ENCODE measurements at places on chromosomes 7 and 10.
A peak's percentile ranks its signal among the peaks of the same experiment; 100 is the strongest.

DNA sequence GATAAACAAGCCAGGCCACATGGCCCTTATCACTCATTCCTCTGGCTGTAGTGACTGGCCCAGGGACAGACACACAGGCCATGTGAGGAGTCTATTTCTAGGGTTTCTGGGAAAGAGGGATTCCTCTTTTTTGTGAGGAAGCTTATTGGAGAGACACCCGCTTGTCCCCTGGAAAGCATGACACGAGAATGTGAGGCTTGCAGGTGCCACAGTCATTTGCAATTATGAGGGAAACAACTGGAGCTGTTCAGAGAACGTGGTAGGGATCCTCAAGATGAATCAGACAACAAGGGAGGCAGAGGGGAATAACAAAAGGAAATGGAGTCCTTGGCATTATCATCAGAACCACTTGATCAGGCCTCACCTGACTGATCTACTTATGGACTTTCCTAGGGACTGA is 64.5 kb downstream of the ADCYAP1R1 start:
- no peak for DNase-seq

- no peak for DNase-seq
Observed at GRCh38 chr10:32995751-32996150, 37.7 kb upstream of the ITGB1 start.

GRCh38 chr10:58839771-58840170 is 327.1 kb downstream of the BICC1 start:
- no peak for DNase-seq

GRCh38 chr10:86833969-86834368 is 77.5 kb downstream of the BMPR1A start:
- no peak for DNase-seq

DNA sequence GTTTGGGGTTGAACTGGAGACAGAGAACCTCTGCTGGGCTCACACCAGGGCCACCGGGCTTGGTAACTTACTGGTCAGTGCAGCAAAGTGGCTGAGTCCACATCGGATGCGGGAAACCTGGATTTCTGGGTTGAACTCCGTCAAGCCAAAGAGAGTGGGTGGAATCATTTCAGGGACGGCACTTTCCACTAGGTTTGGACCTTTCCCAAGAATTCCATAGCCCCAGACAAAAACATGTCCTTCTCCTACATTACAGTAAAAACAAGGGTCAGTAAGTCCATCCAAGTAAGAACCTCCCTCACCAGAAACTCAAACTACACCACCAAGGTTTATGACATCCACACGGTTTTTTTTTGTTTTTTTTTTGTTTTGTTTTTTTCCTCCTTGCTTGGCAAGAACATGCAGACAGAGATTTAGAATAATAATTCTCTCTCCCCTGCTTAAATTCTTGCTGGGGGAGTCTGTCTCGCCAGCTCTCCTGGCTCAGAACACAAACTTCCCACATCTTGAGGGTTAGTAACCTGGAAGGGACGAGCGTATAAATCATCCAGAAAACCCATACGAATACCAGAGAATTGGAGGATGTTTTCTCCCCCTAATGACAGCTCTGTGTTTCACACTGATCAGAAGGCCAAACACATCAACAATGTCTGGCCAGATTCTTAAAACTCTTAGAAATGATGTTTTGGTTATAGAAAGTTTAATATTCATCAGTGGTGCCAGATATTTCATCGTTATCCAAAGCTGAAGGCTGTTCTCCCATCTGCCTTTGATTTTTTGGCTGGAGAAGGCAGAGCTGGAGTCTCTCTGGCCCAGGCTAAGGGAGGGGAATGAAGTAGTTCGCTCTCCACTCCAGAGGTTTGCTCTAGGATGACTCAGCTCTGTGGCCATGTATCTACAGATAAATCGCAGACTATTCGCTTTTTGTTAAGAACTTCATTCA is 17.5 kb downstream of the RCC1L start:
- no peak for DNase-seq

- DNase-seq = no peak
Observed at GRCh38 chr7:151871189-151871735, 5.7 kb downstream of the PRKAG2 start.

- DNase-seq = no peak
Observed at GRCh38 chr10:110813743-110814472, 57.8 kb upstream of the PDCD4 start.

DNA sequence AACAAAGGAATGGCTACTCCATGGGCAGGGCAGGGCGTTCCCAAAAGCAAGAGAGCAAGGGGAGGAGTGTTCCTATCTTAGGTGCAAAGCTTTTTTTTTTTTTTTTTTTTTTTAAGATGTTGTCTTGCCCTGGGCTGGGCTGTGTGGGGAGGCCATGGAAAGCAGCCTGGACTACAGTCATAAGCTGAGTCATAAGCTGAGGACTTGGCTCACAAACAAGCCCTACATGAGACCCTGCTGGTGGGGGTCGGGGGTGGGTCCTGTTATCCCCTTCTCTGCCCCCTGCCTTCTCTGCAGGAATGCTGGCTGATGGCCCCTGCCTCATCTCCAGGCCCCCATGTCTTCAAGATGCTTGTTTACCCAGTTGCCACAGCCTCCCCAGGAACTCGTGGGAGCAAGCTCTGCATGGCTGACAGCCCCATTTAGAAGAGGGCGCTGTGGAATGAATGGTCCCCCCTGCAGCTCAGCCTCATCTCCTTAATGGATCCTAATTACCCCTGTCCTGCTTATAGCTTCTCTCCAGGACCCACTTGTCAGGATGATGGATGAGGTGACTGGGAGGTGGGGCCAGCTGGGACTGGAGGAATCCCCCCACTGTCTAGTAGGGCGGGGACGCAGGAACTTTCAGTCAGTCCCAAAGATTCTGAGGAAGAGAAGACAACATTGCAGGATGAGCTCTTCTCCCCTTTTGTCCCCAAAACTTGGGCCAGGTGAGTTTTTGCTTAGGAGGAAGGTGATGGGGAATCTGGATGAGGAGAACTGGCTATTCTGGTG is 340.8 kb upstream of the PODXL start:
- no peak for DNase-seq

- no peak for DNase-seq
Observed at GRCh38 chr10:32374605-32375004, 27.6 kb upstream of the EPC1 start.

GRCh38 chr7:31443457-31443856 is 70.4 kb upstream of the ITPRID1 start:
- peak; percentile 6 for DNase-seq

GRCh38 chr7:28865601-28866144 is 92.5 kb downstream of the TRIL start:
- DNase-seq = no peak

- DNase-seq = no peak
Observed at GRCh38 chr7:116630357-116630756, 41.6 kb upstream of the MET start.

DNA sequence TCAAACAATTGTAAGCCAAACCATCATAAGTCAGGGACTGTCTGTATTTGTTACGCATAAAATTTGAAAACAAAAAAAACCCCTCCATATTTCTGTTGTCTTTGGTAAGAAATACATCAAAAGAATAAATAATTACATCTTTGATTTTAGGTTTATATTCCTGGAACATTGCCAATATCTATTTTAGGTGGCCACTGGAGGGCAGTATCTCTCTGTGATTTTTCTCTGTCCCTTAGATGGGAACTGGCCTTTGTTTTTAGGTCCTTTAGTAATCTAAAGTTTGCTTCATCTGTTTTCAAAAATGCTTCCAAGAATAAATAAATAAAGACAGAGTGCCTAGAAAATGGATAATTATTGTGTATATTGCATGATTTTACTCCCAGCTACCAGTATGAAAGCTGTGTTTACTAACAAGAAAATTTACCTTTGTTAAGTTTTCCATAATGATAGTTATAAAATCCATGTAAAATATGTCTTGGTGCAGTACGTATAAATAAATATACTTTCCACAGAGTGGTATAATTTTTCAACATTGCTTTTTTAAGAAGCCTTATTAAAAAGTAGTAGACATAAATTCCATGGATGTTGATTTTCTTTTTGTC is 64.2 kb downstream of the PHYHIPL start:
- DNase-seq = no peak

DNA sequence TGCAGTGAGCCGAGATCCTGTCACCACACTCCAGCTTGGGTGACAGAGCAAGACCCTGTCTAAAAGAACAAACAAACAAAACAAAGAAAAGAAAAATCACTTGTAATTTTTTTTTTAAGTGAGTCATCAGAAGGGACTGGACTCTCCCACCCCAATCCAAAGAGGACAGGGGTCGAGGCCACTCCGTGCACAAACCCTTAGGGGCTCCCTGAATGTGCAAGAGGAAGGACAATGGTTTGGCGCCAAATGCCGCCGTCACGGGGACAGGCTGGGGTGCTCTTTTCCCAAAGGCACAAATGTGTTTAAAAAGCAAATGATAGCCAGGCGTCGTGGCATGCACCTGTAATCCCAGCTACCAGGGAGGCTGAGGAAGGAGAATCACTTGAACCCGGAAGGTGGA is 23.8 kb downstream of the RCC1L start:
- DNase-seq = no peak

DNA sequence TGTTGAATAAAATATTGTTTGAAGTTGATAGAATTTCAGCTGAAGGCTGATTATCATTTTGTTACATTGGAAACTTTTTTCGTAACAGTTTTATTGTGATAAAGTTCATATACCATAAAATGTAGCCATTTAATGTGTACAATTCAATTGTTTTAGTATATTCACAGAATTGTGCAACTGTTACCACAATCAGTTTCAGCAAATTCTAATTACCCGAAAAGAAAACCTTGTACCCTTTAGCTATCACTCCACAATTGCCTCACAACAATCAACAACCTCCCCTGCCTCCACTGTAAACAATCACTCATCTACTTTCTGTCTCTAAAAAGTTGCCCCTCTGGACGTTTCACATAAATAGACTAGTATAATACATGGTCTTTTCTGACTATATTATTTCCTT is 179.7 kb upstream of the BET1 start:
- no peak for DNase-seq

- DNase-seq = no peak
Observed at GRCh38 chr7:73342645-73343044, 14.7 kb downstream of the FKBP6 start.

GRCh38 chr10:94358480-94358879 is 4.3 kb downstream of the NOC3L start:
- DNase-seq = no peak

DNA sequence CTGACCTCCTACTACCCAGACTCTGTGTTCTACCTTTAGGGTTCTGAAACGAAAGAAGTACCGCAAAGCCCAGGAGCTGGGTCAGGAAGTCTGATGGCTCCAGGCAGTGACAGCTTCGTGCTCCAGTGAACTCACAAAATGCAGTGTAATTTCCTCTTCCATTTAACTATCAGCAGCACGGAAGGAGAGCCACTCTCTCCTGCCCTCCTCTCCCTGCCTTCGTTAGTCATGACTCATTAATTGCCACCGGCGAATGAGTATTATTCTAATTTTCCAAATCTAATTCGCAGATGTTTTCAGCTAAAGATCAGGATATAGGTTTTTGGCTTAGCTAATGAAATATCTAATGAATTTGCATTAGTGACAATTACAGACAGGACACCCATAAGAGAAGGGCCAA is 1262.0 kb downstream of the TYW1 start:
- no peak for DNase-seq

GRCh38 chr10:114933588-114933987 is 4.4 kb upstream of the TRUB1 start:
- DNase-seq = no peak

GRCh38 chr10:126948355-126949160 is 43.3 kb downstream of the DOCK1 start:
- no peak for DNase-seq

DNA sequence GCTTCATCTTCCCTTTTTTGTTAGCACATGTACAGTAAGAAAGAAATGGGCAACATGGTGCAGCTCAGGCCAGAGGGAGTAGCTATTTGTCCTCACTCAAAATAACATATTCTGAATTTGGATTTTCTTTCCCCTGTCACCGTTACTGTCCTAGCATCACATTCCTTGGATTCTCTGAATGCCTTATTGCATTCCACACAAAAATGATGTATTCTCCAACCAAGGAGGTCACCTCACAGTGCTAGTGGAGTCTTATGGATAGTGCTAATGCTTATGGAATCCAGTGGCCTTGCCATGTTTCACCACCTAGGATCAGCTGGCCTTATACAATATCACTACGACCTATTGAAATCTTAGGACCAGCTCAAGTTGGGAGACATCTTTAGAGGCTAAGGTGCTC is 7.2 kb downstream of the PRSS58 start:
- no peak for DNase-seq

DNA sequence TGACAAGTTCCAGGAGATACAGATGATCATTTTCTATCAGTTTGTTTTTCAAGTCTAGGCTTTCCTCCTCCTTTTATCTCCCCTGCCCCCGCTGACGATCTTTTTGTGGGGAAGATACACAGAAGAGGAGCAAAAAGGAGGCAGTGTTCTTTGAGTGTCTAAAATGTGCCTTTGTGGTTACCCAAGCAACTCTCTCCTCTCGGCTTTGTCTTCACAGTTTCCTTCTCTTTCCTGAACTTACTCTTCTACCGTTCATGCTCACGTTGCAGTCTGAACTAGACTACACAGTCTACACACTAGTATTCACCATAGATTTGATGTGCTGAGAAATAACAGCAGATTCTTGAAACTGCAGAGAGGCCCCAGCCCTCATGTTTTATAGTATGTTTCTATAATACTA is 23.6 kb downstream of the CEP41 start:
- DNase-seq = no peak

GRCh38 chr7:40881405-40881926 is 746.7 kb downstream of the SUGCT start:
- no peak for DNase-seq

GRCh38 chr7:34036051-34036920 is 130.9 kb downstream of the BMPER start:
- DNase-seq = no peak

DNA sequence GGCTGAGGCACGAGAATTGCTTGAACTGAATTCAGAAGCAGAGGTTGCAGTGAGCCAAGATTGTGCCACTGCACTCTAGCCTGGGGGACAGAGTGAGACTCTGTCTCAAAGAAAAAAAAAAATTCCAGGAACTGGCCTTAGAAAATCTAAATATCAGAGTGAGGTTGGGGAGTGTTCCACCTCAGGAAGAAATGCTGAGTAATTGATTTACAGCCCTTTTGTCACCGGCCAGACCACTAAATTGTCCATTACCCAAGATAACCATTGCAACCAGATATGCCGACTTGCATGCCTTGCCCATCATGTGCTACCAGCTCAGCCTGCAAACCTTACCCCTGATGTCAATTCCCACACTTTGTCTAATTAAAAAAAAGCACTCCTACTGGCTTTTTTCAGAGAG is 42.4 kb downstream of the CRCP start:
- no peak for DNase-seq

DNA sequence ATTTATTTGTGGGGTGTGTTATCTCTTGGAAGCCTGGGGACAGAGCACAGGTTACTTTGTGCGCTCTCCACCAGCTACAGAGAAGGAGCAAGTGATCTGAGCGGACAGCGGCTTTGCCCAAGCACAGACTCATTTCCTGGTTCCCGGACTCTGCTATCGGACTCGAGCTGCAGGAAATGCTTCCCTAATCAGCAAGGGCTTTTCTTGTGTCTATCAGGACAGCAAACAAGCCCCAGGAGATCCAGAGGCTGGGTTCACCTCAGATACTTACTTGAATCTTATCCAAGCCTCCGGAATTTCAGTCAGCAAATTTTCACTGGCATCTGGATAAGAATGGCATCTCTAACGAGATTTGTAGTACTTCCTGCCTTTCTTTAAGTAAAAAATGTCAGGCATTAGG is 27.8 kb downstream of the MRC1 start:
- no peak for DNase-seq

GRCh38 chr7:95441042-95441823 is 6.4 kb upstream of the PON2 start:
- DNase-seq = no peak
